ENCODE measurements at places on chromosomes 12 and 14.

GRCh38 chr12:123934829-123935228 is 37.8 kb downstream of the CCDC92 start:
- no peak for DNase-seq

GRCh38 chr12:66140731-66141130 is 10.2 kb upstream of the LLPH start:
- DNase-seq = no peak

GRCh38 chr12:64450711-64451486 is 1.0 kb upstream of the TBK1 start:
- DNase-seq = no peak

DNA sequence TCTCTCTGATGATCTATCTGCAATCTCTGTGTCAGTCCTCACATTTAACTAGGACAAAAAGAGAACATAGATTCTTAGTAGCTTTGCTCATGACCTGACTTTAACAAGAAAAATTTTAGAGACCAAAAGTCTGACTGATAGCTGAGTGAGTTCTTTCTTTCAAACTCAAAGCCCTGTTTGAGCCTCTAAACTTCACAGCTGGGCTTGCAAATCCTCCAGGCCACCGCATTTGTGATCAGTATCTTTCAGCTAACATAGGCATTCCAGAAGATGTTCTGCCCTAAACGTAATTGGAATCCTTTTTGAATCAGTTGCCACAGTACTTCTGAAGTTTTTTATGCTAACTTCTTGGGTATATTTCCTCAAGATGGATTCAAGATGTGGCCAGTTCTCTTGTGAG is 459.0 kb downstream of the DPF3 start:
- DNase-seq = no peak
